HL-60 (cell line): ENCODE measurements at places on chromosomes 13 and 19.

GRCh38 chr13:106691861-106692260 is 123.9 kb upstream of the ARGLU1 start:
- DNase-seq, result no peak

DNA sequence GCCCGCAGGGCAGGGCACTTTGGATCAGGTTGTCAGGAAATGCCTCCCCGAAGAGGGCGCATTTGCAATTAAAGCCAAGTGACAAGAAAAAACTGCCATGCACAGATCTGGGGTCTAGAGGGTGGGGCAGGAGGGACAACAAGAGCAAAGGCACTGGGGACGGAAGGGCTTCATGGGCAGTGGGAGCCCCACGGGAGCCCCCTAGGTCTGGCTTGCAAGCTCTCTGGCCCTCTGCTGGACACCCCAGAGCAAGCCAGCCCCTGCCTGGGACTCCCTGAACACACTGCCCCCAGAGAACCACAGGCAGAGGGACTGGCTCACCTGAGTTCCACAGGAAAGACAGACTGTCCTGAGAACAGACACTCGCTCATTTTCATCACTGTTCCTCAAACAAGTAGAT is 30.2 kb upstream of the C19orf12 start:
- DNase-seq, result no peak

GRCh38 chr13:87398047-87398446 is 273.1 kb upstream of the SLITRK5 start:
- no peak for DNase-seq

DNA sequence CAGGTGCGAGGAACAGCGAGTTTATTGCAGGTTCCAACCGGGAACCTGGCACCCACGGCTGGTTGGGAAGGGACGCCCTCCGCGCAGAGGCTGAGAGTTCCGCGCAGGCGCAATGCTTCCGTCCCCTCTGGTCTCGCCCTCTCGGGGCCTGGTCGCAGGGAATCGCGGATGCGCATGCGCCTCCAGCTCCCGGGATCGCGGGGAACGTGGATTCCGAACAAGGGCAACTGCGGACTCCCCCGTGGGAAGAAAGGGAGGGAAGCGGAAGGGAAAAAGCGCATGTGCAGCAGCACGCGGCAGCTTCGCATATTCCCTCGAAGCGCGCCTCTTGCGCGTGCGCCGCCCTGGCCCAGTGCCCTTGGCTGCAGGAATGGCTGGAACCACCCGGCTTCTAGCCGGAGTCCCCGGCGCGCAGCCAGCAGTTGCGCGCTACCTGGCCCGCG is 1.1 kb downstream of the TSSK6 start:
- no peak for DNase-seq

DNA sequence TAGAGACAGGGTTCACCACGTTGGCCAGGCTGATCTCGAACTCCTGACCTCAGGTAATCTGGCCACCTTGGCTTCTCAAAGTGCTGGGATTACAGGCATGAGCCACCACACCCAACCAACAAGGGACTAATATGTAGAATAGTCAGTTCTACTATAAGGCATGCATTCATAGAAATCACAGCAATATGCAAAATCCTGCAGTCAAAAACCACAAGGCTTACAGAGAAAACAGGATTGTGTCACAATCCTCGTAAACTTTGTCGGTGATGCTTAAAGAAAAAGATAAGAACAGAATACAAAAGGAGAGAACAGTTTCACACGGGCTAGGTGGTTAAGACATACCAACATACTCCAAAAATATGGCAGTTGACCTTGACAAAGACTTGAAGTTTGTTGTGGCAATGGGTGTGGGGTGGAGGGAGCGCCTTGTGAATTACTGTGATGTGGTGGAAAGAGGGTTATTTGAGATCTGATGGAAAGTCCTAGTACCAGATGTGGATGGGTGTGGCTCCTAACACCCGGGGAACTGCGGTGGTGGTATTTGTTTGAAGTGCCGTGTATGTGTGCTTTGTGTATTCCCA is 12.4 kb downstream of the NOSIP start:
- DNase-seq, result no peak

DNA sequence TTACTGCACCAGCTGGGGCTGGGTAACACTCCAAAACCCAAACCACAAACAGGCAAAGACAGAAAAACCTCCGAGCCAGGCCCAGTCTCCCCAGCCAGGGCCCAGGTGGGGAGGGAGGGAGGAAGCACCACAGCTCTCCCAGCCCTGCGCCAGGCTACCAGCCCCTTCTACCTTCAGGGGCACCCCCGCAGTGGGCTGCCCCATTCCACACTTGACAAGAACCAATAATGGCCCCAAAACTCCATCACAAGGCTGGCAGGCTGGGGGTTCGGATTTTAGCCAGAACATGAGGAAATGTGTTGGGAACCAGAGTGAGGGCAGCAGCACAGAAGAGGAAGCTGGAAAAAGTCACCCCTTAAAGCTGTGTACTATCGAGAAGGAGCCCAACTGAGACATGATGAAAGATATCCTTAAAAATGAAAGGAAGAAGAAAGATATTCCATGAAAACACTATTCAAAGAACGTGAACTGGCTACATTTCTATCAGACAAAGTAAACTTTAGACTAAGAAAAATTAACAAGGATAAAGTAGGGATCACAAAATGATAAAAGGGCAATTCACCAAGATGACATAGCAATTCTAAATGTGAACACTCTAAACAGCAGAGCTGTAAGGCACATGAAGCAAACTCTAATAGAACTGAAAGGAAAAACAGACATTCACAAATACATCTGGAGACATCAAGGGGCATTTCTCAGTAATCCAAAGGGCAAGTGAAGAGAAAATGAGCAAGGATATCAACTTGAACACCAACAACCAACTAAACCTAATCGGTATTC is 12.9 kb downstream of the TUBGCP3 start:
- DNase-seq, result peak; percentile 37

GRCh38 chr13:94143624-94144350 is 335.7 kb downstream of the DCT start:
- no peak for DNase-seq

- peak; percentile 85 for DNase-seq
Observed at GRCh38 chr19:55160128-55160985, 2.8 kb upstream of the TNNI3 start.

DNA sequence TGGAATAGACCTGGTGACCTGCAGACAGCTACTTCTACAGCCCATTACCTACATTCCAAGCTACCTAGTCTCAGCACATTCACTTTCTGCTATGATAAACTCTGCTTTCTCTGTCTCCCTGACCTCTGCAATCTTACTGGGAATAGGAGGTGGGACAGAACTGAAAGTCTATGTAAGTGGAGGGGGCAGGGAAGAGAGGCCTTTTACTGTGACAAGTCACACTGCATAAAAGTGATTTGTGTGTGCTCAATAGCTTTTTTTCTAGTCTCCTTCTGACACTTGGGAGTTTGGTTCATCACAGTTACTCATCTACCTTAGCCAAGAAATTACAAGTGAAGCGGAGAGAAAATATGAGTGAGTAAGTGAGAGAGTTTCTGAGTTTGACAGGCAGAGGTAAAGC is 322.4 kb downstream of the OLFM4 start:
- no peak for DNase-seq

- DNase-seq, result no peak
Observed at GRCh38 chr13:49029570-49029969, 53.9 kb downstream of the FNDC3A start.
